ENCODE measurements at places on chromosomes 3 and 15. TPM values are rescaled to one million over a fixed set of nuclear protein-coding genes. Genes with fewer than 3 reads are reported as not detected.

DNA sequence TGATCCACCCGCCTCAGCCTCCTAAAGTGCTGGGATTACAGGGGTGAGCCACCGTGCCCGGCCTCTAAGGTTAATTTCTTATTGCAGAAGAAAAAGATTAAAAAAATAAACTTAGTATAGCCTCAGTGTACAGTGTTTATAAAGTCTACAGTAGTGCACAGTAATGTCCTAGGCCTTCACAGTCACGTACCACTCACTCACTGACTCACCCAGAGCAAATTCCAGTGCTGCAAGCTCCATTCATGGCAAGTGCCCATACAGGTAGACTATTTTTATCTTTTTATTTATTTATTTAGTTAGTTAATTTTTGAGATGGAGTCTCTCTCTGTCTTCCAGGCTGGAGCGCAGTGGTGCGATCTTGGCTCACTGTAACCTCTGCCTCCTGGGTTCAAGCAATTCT is 3.2 kb upstream of the FLNB start:
- DNase-seq = no peak

DNA sequence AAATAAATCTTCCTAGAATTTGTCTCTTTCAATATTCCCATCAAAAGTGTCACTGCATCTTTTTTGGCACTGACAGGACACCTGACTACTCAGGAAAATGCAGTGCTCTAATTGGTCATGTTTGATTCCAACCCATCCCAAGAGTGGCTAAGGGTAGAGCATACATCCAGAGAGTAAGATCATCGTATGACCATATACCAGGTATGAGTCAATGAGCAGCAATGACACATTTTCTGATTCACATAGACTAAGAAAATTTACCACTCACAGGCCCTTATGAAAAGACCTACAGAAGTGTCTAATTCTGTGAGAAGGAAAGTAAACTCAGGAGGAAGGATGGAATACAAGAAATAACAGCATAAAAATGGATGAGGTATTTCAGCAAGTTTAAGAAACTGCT is 434.2 kb downstream of the ZIC1 start:
- DNase-seq = no peak

GRCh38 chr3:42717306-42717705 is 14.7 kb upstream of the HHATL start:
- DNase-seq = no peak

Gene ZBTB11
- 22.7 TPM for polyA plus RNA-seq

Gene GOLGA8S
- 0.86 TPM for polyA plus RNA-seq

Gene TMEM207
- polyA plus RNA-seq = 25.9 TPM

GRCh38 chr3:38690185-38690584 is 40.7 kb upstream of the SCN5A start:
- no peak for DNase-seq

DNA sequence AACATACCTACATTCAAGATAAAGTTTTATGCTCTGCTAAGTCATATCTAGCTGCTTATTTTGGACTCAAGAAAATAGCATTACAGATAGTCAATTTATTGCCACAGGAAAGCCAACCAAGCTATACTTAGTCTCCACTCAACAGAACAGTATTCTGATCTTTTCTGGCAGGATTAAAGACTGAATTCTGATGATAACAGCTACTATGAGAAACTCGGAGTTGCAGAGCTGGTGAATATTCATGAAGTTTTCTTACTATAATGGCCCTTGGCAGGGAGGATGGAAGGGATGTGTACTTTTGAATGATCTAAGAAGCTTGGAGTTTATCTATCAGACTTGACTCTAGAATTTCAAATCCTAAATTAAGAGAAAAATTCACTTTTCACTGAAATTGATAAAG is 237.7 kb downstream of the CTNNB1 start:
- DNase-seq = no peak

GRCh38 chr3:35677797-35678196 is 38.5 kb downstream of the ARPP21 start:
- no peak for DNase-seq
